Cerebellar cortex (tissue), 1 donor: ENCODE measurements at places on chromosomes 11 and 22.

GRCh38 chr11:115220423-115220822 is 283.8 kb downstream of the CADM1 start:
- DNase-seq, result no peak

DNA sequence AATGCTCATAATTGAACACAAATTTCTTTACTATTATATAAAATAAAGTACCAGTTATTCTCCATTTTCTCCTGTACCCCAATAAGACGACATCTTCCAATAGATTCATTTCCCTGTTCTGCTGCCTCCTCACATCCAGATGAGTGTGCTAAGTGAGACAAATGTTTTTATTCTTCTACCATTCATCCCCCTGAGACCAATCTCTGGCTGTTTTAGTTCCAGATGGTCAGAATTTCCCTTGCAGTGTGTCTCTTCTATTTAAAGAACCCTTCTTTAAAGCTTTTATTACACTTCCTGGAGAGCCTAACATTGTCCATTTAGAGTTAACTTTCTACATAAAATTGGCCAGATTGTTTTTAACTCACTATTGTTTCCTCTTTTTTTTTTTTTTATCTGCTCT is 41.2 kb upstream of the GLYATL1 start:
- DNase-seq, result no peak

DNA sequence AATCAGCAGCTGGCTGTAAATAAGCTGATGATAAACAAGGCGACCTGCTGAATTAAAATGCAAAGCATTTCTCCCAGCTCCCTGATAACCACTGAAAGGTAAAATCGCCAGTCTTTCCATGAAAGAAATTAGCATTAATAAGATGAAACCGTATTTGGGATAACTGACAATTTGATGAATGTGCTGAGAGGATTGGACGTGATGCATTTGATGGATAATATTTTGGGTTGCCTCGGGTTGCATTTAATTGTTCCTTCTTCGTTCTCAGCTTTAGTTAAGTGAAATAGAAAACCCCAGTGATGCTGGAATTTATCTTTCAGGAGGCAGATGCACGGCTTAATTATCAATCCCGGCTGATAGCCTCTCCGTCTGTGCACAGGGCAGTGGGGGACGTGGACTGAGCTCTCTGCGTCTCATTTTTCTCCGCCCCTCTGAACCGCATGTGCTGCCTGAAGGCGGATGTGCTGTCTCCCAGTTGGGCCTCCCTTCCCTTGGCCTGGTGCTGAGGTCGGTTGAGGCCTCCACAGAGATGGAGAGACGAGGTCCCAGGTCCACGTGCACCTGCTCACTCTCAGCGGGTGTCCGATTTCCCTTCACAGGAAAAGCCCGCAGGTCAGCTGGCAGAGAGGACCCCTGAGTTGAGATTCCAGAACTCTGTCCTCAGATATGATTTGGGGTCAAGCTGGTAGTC is 846.2 kb downstream of the BRD1 start:
- DNase-seq, result no peak

GRCh38 chr11:128334311-128335044 is 252.9 kb downstream of the ETS1 start:
- no peak for DNase-seq

DNA sequence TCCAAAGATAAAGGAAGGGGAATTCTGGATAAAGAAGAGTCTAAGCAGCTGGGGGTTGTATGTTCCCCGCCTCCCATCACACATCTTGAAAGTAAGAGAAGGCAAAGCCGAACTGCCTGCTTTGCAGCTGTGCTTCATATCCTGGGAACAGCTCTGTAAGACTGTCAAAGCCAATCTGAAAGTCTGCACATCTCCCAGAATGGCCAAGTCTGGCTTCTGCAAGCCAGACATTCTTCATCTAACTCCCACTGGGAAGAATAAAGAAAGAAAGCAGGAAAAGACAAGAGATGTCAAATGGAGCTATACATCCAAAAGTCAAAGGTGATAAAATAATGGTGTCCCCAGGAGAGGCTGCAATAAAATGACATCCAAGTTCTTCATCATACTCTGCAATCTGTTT is 15.4 kb downstream of the MORC2 start:
- no peak for DNase-seq

- no peak for DNase-seq
These were observed 60.4 kb downstream of the SERGEF start for GRCh38 chr11:17952487-17952886.

DNA sequence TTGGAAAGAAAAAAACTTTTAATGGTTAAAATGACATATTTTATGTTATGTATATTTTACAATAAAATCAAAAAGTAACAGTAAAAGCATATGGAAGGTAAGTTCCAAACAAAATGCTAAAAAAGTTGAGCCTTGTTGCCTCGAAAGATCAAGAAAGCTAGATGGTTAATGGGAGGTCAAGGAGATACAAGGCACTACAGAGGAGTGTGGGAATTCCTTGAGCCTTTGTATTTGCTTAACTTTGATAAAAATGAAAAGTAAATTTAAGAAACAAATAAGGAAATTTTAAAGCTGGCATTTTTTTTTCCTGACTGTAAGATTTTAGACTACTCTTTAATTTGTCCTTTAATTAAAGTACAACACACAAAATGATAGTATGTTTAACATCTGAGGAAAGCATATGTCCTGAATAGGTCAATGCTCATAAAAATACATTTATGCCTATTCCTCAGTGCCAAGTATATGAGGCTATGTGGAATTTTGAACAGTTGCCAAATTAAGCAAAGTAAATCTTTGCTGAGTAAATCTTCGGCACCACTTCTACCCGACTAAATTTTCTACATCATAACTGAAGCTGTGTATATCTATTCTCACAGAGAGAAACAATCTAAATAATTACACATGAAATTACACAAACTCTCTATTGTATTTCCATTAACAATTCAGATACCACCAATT is 108.8 kb downstream of the TTC28 start:
- no peak for DNase-seq

- DNase-seq, result no peak
These were observed 46.0 kb downstream of the CELF1 start for GRCh38 chr11:47506795-47507562.

DNA sequence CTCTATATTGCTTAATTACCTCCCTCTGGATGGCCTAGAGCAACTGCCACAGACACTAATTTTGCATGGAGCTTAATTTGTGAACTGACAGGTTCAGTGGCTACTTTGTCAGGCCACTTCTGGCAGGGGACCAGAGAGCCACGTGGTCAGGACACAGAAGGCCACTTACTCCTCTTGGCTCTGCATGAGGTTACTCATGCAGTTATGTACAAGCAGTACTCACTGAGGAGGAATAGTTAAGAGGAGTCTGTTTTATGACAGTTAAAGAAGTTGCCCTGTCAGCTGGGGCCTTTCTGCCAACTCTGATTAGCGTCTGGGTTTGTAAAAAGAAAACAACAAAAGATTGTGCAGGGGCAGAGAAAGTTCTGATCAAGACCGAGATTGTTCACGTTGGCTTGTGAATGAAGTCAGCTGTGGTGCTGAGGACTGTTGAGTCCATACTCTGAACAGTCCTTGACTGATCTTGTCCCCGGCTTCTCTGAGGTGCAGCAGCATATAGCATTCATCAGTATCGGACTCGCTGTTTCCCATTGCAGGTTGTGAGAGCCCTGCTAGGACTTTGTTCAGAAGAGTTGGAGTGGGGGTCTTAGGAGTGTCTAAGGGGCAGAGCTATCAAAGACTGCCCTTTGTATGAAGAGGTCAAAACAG is 41.4 kb downstream of the PPFIBP2 start:
- DNase-seq, result peak; percentile 33

- DNase-seq, result no peak
These were observed 15.5 kb downstream of the FLI1 start for GRCh38 chr11:128709402-128709801.

DNA sequence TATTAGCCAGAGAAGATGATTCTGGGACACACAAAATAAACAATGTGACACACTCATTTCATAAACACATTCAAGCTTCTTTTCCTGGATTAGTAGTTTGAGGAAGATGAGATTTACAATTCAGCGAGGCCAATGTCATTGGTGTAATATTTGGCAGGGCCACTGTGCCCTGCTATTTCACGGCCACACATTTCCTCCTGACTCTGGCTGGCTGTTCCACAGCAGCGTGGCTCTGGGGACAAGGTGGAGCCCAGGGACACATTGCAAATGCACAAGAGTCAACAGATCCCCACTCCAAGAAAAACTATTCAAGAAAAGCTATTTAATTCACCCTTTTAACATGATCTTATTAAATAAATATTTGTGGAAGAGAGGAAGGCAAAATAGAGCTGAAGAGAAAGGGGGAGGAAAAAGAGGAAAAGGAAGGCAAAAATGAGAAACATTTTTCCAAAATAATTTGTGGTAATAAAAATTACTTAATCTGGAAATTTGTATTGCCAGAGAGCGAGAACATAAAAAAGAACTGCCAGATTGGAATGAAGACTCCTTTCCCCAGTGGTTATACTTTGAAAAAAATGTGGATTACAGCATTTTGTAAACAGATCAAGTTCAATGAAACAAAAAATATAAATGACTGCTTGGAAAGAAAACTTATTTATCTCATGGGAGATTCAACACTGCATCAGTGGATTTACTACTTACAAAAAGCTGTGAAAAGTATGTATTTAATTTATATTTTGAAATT is 27.1 kb downstream of the NXPE2 start:
- DNase-seq, result no peak

- DNase-seq, result no peak
These were observed 16.4 kb upstream of the SCGB1A1 start for GRCh38 chr11:62402226-62402959.

- no peak for DNase-seq
These were observed 98.9 kb downstream of the ZBTB16 start for GRCh38 chr11:114158421-114158820.

DNA sequence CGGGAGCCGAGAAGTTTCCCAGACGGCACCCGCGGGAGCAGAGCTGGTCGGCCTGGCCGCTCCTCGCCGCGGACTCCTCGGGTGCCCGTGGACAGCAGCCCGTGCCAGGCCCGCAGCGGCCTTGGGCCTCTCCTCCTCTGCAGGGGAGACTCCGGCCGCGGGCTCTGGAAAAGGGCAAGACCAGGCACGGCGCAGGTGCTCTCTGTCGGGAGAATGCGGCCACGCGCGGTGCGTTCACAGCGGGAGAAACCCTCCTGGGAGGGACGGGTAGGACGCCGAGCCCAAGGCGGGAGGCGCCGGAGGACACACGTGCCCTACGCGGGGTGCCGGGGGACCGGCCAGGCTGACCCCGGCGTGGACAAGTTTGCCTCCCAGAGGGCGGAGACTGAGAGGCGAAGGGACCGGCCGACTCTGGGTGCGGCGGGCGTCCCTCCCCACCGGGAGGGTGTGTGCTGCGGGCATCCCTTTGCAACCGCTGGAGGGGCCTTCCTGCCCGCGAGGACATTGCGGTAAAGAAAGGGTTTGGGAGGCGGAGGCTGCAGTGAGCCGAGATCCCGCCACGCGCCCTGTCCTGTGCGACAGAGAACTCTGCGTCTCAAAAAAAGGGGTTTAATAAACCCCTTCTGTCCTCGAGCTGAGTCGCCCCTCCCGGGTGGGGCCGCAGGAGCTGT is 2.3 kb downstream of the IFITM1 start:
- DNase-seq, result no peak

GRCh38 chr22:22684580-22685561 is 40.5 kb downstream of the GGTLC2 start:
- DNase-seq, result peak; percentile 25

- DNase-seq, result peak; percentile 54
These were observed 4.3 kb downstream of the GRK2 start for GRCh38 chr11:67270256-67271204.

DNA sequence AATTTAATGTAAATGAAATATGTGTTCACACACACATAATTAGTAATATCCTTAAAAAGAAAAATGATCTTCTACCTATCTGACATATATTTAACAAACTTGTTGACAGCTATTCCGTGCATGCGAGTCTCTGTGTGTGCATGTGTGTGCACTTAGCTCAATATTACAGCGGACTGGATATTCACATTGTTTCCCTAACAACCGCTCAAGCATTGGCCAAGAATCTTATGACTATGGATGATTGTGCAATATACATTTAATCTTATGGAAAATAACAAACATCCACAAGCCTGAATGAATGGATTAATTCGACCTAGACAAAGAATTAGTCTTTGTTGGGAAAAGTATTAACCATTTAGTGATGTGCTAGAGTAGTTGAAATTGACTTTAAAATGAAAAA is 1078.6 kb downstream of the LRRC4C start:
- no peak for DNase-seq

- no peak for DNase-seq
These were observed 4.4 kb downstream of the BCR start for GRCh38 chr22:23184764-23185113.

DNA sequence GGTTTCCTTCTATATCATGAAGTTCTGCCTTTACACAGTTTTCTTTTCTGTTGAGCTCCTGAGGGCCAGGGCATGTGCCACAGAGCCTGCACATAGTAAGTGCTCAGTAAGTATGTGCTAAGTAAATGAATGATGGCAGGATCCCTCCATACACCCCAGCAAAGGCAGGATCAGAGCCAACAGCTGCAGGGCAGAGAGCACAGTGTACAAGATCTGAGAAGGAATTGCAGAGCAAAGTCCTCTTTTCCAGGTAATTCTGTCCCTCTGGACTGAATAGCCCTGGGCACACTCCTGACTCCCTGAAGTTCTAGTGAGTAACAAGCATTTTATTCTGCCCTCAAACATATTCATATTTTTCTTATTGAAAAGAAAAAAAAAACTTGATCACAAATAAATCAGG is 117.7 kb downstream of the GALNT18 start:
- DNase-seq, result no peak

GRCh38 chr11:103266167-103266831 is 157.1 kb downstream of the DYNC2H1 start:
- DNase-seq, result no peak

DNA sequence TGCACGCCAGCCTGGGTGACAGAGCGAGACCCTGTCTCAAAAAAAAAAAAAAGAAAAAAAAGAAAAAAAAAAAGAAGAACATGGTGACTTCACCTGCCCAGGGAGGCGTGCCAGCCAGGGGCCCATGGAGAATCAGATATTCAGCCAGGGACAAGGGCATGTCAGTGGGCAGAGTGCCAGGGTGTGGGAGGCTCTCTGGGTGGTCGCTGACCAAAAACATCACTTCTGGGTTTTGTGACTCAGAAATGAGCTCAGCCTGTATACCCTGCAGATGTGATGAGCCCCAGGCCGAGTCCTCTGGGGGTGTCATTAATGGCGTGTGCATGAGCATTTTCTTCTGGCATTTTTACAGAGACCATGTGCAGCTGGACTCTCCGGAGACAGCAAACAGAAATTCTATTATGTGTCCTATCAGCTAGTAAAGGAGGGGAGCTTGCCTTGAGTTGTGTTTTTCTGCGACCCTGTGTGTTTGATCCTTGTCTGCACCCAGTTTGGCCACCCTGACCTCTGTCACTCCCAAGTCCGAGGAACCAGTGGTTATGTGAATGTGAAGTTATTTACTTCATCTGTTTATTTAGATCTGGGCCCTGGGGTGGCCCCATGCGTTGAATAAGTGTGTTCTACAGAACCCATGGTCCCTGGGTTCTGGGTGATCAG is 53.6 kb downstream of the BCR start:
- DNase-seq, result no peak

DNA sequence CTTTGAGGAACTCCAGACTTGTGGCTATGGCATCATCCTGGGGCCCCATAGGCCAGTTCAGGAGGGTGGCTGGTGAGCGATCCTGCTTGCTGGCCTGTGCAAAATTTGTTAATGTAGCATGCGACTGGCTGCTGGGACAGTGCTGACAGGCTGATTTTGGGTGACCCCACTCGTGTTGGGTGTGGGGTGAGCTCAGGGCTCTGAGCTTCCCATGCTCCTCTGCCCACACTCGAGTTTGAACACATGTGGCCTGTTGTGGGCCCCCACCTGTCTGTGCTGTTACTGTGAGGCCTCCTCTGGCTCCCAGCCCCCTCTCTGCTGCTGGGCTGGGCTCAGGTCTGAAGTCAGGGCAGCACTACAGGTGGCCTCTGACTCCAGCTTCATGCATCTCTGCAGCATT is 64.4 kb upstream of the MYEOV start:
- DNase-seq, result no peak
